ELF-1 (cell line): ENCODE measurements at places on chromosomes 2 and 18.

DNA sequence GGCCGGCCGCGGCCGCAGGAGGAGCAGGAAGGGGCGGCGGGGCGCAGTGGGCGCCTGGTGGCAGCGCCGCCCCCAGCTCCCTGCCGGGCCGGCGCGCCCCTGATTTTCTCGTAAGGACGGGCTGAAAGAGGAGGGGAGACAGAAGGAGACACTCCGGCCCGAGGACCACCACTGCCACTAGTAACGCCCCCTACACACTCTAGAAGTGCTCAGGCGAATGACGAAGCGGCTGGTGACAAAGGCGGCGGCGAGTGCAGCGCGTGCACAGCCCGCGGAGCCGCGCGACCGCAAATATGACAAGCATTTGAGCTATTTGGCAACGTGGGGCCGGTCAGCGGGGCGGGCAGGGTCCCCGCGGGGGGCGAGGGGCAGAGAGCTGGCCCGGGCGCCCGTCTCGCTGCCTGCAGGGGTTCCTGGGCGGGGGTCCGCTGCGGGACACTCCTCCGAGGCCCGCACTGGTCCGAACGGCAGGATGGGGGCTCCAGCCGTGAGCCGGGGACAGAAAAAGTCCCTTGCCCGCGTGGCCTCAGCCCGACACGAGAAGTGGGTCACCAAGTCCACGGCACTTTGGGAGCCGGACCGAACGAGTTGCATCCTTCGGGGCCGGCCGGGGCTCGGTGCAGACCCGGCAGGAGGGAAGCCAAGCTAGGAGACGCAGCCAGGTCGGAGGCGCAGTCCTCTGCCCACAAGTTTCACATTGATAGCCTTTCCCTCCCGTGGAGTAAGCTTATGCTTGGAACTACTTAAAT lies 524 bp upstream of the SERTAD2 start:
- DNase-seq, result peak; percentile 85

DNA sequence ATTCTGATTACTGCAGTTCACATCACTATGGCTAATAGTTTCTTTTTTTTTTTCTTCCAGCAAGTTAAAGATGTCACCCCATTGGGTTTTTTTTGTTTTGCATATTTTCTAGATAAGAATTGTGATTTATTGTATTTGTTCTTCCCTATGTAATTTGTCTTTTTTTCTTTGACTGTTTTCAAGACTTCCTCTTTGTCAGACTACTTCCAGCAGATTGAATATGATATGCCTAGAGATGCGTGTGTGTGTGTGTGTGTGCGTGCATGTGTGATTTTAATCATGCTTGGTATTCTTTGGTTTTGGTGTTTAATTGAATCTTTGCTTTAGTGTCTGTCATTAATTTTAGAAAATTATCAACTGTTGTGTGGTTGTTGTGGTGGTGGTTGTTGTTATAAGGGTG lies 166.7 kb upstream of the SLC39A10 start:
- DNase-seq, result no peak

DNA sequence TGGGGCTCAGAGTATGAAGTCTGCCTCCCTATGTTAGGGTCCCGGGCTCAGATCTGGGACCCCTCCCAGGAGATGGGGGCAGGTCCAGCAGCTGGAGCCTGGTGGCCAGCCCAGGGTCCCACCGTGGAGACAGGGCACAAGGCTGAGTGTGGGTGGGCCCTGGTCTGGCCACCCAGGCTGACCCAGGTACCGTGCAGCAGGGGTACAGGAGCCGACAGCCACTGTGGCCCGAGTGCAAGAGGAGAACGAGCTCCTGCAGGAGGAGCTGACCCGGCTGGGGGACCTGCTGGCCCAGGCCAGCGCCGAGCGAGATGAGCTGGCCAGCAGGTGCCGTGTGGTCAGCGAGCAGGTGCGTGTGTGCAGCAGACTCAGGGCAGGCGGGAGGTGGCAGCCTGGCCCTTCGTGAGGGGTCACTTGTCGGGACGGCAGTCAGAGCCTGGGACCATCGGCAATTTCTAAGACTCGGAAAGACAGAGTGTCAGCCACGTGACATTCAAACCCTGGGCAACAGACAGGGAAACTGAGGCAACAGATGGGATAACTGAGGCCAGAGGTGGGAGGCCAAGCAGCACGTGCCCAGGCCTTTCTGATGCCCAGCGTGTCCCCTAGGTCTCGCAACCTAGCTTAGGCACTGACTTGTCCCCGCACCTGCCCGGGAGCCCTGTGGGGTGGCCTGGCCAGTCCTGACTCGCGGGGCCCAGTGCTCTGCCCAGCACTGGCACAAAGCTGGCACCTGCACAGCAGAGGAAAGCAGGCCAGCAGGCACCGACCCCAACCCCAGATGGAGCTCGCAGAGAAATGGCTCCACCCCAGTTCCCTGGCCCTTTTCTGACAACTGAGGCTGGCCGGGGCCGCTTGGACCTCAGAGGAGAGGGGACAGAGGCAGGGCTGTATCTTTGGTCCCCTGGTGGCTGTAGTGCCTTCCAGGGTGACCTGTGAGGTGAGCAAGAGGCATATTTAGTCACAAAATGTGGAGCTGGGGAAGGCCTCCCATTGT lies 13.9 kb downstream of the CROCC2 start:
- DNase-seq, result peak; percentile 1

- DNase-seq, result no peak
Measured at GRCh38 chr2:121258051-121258450, 27.0 kb downstream of the TFCP2L1 start.
